ENCODE measurements at places on chromosomes 3 and 15. TPM values are rescaled to one million over a fixed set of nuclear protein-coding genes. Genes with fewer than 3 reads are reported as not detected.

The CTXN2 gene
- total RNA-seq, result not detected

The NR1I2 gene
- not detected for total RNA-seq

The CNTN4 gene
- 0.52 TPM for total RNA-seq

The ANKRD34C gene
- total RNA-seq, result 0.07 TPM

The PFN2 gene
- total RNA-seq, result 437 TPM

The ACP3 gene
- total RNA-seq, result not detected

DNA sequence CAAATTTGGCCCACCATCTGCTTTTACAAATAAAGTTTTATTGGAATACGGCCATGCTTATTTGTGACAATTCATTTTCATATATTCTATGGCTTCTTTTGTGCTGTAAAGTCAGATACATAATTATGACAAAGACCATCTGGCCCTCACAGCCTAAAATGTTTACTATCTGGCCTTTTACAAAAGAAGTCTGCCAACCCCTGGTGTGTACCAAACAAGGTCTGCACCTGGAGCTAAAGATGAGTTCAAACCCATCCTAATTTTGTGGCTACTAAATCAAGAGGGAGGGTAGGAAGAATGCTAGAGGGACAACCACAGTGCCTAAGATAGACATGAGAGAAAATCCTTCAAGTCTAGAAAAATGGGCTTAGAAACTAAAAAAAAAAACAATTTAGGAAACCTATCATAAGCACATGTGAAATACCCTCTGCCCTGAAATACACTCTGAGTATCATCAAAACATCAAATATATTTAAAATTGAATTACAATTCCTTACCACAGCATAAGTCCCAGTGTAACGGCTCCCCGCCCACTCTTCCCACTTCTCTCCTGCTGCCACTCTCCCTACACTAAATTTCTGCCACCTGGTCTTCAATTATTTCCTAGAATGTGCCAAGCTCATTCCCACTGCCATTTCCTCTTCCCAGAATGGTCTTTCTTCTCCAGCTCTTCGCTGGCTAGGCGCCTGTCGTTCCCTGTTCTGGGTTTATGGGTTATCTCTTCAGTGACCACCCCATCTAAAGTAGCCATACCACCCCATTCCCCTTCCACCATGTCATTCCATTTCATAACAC, 950.7 kb upstream of the CFAP20DC start:
- no peak for DNase-seq

DNA sequence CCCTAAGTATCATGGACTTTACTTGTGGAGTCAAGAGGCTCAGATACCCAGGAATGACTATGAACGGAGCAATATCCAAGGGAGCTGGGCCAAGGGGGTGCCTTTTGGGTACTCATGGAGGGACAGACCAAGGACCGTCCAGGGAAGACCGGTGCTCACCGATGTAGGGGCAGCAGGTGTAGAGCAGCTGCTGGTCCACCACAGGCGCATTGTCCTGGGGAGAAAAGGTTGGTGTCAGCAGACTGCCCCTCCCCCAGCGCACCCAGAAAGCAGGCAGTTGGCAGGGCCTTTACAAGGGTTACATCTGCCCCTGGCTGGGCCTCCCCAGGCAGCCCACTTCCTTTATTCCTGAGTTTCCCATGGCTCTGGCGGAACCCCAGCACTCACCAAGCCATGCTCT, 7.5 kb downstream of the CDAN1 start:
- DNase-seq, result no peak

- DNase-seq, result peak; percentile 67
Measured at GRCh38 chr3:30607032-30607833, 832 bp downstream of the TGFBR2 start.

- DNase-seq, result no peak
Measured at GRCh38 chr3:133836497-133837158, 31.0 kb downstream of the SRPRB start.

DNA sequence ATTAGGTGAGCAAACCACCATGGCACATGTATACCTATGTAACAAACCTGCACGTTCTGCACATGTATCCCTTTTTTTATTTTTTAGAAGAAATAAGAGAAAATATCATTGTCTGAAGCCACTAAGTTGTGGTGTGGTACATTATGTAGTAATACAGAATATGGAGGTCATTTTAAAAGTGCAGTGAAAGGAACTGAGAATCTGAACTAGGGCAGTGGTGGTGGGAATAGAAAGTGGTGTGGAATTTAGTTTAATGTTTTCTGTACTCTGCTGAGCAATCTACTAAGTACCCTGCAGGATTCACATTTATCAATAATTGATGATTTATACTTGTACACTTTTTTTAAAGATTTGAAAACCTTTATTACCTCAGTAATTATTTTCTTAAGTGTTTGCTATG, 283.5 kb downstream of the CHL1 start:
- DNase-seq, result no peak

GRCh38 chr3:86225461-86225860, 765.5 kb downstream of the VGLL3 start:
- DNase-seq, result no peak

DNA sequence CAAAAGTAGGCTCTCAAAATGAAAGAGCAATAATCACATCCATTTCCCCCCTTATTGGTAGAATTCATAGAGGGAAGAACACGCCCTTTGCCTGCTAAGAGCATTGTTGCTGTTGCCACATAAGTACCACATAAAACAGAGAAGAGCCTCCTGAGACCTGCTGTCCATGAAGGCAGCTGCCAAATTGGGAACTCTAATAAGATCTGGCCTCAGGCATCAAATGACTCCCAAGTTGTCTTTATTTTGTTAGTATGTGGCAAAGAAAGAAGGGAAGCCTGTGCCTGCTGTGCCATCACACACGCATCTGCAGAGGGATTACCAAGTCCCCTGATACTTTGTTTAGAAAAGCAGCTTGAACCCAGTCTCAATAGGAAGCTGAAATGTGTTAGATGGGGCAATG, 23.9 kb downstream of the VGLL3 start:
- DNase-seq, result no peak

DNA sequence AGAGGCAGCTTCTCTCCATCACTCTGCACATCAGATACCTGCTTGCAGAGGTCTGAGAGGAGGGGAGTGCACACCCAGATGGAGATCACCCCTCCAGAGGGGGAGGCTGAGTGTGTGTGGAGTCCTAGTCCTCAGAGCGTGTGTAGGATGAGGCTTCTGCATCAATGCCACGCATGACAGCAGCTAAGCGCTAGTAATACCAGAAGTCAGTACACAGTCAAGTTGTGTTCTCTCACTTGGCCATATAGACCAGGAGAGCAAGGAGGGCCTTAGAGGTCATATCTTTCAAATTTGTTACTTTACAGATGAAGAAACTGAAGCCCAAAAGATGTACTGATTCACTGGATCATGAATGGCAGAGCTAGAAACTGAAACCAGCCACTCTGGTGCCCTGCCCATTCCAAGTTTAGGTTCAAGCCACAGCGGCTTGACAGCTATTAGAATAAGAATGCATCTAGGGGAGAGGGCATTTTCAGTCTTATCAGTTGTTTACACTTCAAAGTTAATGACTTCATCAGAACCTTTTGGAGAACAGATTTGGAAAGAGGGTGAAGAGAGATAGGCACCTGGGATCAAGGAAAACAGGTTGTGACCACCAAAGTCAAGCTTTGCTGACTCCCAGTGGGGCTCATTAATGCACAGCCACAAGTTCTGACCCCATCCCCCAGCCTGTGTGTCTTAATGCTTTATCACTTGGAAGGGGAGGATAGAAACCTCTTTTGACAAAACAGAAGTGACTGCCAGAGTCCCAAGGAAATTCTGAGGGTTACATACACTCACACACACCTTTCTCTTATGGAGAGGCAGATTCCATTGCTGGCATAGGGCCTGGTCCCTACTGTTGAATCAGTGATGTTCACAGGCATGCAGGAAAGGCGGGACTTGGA, 310.3 kb downstream of the CHST2 start:
- no peak for DNase-seq

- DNase-seq, result no peak
Measured at GRCh38 chr15:78855746-78856145, 16.9 kb upstream of the MORF4L1 start.

Data from chondrocyte (in vitro differentiated cells).